ENCODE measurements at places on chromosomes 5 and 9.

DNA sequence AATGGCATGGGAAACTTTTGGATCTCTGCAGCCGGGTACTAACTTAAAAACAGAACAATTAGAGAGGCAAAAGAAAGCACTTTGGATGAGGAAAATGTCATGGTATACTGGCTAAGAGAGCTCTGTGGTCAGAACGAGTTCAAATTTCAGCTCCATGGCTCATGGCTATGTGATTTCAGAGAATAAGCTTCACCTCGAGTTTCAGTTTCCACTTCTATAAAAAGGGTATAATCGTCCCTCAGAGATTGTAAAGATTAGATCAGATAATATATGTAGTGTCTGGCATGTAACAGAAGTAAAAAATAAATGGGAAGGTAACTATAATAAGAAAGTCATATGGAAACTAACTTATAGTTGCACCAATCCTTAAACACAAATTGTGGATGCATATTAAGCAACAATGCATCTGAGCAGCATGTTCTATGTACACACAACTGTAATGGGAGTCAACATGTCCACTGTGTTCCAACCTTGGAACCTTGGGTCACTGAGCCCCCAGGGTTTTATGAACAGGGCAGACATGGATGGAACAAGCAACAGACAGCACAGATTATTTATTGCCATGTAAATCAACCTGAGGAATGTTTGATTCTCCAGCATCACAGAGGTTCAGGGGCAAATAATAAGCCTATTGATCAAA is 145.4 kb downstream of the MAPKAP1 start:
- DNase-seq, result no peak

- no peak for DNase-seq
Measured at GRCh38 chr9:124066783-124067577, 55.4 kb downstream of the LHX2 start.

DNA sequence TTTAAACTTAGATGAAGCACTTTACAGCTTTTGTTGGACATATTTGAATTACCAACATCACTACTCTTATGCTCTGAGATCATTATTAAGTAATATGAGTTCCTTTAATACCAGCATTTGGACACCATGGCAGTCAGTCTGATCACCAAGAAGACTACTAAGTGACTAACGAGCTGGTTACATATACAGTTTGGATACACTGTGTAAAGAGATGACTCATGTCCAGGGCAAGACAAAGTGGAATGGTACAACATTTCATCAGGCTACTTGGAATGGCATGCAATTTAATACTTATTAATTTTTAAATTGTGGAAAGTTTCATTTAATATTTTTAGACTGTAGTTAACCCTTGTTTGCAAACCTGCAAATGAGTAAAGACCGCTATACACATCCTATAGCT is 237.4 kb upstream of the PRDM9 start:
- DNase-seq, result no peak

DNA sequence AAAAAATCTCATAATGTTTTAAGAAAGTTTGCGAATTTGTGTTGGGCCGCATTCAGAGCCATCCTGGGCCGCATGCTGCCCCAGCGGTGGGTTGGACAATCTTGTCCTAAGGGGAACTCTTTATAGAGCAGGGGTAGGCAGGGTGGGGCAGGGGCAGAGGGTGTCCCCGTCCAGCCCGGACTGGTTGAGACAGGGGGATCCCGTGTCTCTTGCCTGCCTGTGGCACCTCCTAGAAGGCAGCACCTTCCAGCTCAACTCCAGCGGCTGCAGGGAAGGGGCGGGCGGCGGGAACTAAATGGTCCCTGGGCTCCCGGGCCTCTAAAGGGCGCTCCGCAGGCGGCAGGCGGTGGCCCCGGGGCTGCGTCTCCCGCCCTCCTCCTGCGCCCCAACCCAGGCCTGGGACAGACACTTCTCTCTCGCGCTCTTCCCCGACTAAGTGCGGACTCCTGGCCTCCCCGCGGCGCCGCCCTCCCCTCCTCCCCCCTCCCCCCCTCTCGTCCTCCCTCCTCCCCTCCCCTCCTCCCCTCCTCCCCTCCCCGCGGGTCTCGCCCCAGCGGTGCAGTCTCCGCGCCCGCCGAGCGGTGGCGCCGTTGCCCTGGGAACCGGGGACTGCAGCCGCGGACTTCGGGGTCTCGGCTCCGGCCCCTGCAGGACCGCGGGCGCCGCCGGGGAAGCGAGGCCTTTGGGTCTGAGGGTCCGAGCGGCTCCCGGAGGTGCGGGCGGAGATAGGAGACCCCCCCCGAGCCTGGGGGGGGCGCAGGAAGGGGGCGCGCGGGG is 132.6 kb downstream of the MRPL36 start:
- DNase-seq, result peak; percentile 80

- no peak for DNase-seq
Measured at GRCh38 chr5:111294551-111294950, 70.4 kb downstream of the CAMK4 start.

DNA sequence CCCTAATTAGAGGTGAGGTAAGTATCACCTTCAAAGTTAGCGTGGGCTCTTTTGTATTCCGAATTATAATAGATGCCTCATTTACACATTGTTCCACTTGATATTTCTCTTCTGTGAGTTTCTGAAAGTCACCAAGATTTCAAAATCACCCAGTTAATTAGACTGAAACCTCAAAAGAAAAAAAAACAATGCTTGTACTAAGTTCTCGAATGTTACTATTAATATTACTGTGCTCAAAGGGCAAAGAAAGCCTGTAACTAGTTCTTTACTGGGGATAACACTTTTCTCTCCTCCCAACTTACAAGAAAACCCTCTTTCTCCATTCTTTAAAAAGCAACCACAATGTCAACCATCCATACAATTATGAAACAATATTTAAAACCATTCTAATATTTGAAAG is 98.5 kb downstream of the STRBP start:
- no peak for DNase-seq

- no peak for DNase-seq
Measured at GRCh38 chr9:87178302-87178701, 231.0 kb upstream of the GAS1 start.

DNA sequence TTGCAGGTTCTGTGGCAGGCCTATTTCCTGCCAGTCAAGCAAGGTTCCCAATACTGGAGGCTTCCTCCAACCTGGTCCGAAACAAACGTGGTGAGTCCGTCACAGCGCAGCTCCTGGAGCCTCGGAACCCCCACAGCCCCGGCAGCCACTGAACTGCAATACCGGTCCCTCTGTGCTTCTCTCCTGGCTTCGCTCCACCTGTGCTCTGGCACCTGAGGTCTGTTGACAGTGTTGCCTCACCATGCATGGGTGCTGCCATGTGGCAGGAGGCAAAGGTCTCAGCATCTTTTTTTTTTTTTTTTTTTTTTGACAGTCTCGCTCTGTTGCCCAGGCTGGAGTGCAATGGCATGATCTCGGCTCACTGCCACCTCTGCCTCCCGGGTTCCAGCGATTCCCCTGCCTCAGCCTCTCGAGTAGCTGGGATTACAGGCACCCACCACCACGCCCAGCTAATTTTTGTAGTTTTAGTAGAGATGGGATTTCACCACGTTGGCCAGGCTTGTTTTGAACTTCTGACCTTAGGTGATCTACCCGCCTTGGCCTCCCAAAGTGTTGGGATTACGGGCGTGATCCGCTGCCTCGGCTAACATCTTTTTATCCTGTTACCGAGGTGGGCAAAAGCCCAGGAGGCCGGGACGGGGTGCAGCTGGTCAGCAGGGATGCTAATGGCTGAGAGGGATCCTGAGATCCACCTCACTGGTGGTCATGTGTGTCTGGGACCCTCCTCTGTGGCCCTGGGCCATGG is 57.1 kb upstream of the RNU6ATAC start:
- no peak for DNase-seq

- no peak for DNase-seq
Measured at GRCh38 chr5:123743990-123744583, 232.1 kb downstream of the CSNK1G3 start.
